Dermis microvascular lymphatic vessel endothelial cell (primary cell): ENCODE measurements at places on chromosomes 4 and X.

DNA sequence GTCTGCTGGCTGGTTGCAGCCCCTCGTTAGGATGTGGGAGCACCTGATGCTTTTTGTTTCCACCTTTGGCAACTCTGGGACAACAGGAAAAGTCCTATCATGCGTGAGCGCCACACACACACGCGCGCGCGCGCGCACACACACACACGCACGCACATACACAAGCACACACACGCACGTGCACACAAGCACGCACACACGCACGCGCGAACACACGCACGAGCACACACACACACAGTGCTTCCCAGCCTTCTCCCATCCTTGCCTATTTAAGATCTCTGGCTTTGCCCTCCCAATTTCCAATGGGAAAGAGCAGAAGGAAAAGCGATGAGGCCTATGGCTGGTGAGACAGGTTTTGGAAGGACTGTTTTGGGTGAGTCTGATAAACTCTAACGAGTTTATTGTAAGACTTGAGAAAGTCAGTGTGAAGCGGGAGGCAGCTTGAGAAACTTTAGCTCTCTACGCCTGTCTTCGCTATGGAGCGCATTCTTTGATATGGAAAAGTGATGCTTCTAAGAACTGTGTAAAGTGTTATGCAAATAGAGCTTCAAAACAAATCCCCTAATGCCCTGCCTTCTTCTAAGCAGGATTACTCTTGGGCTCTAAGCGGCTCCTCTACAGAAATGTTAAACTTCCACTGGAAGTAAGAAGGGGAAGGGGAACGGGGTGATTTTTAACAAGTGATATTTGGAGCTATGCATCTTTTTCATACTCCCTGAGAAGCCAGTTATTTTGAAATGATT lies 11.8 kb downstream of the SUPT20HL1 start:
- no peak for DNase-seq

- no peak for DNase-seq
Measured at GRCh38 chrX:144637731-144638130, 609.6 kb upstream of the SPANXN1 start.

DNA sequence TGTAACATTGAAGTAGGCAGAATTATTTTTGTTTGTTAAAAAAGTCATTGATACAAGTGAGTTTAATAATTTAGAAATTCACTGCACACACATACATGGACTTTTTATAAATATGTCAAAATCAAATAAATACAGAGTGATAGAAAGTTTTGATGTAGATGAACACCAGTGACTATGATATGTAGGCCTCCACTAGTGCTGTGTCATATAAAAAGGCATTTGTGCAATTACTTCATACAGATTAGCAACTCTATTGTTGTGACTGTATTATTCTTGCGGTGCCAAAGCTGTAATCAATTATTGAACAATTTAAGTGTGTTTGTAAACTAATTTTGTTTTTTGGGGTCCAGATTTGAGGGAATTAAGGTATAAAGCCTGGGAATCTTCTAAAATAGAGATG lies 366.2 kb upstream of the PITX2 start:
- no peak for DNase-seq

- DNase-seq: no peak
Measured at GRCh38 chrX:44431194-44431593, 87.7 kb upstream of the EFHC2 start.

DNA sequence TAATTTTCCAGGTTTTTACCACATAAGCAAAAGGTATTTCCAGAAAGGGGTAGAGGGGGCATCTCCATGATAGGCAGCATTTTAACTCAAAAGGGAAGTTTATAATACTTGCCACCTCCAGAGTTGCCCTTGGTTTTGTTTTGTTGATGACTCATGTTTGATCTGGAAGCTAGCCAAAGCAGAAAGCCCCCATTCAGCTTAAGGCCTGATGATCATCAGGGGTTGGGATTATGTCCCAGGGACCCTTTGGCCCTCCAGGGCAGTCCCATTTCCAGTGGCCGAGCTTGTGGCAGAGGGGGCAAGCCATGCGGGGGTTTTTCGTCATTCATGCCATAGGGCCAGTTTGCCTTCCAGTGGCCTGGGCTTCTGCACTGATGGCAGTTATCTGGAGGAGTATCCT lies 143.0 kb upstream of the PLAC1 start:
- peak; percentile 55 for DNase-seq

- DNase-seq: no peak
Measured at GRCh38 chr4:77525538-77525937, 80.1 kb upstream of the CXCL13 start.

- no peak for DNase-seq
Measured at GRCh38 chrX:108447303-108447702, 7.7 kb downstream of the COL4A5 start.

GRCh38 chr4:158850371-158850770 lies 81.5 kb downstream of the FNIP2 start:
- DNase-seq: no peak

DNA sequence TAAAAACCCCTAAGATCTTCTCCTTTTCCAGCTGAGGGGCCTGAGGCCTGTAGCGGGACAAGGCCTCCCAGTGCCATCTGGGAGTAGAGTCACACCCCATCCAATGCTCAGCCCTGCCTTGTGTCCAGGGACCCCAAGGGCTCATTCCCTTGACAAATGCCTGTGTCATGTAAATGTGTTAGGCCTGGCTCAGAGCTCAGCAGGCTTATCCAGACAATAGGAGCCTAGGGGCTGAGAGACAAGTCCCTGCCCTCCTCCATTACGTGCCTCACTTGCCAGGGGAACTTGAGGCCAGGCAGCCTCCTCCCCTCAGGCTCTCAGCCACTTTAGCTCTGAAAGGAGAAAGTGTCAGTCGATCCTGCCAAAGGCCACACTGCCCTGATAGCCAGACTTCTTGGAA lies 166.8 kb upstream of the MAMLD1 start:
- DNase-seq: no peak

DNA sequence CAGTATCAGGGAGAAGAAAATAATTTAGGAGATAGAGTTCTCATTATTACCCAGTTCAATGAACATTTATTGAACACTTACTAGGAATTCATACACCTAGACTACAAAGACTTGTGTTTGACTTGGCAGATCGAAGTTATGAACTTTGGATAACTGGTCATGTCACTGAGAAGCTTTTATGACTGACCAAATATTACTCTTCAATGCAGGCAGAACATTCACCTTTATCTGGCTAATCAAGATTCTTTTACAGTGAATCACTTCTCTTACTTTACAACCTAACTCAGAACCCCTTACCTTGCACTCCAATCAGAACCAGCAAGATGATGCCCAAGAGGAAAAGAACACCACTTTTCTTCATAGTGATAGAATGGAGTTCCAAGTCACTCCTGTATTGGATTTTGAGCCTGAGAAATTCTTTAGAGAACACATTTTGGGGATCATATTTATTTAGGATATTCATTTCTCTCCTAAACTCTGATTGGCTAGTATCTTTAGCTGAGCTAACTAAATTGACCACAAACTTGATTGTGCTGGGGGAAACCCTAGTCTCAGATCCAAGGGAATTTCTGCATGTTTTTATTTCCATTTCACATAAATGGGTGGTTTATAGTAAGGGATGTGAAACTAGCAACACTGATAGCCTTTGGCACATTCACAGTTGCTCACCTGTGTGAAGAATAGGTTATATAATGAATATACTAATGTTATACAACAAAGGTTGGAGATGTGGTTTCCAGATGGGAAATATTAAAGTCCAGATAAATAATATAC lies at the start of gene CXCL9:
Gene CXCL9 (minus strand): TSS at position 421 of the 774 bp plus-strand sequence. CDS start 60 bp downstream, at position 361.
- no peak for DNase-seq

GRCh38 chr4:134883831-134884449 lies 682.4 kb upstream of the PABPC4L start:
- DNase-seq: no peak

GRCh38 chr4:146398404-146398803 lies 123.3 kb downstream of the SLC10A7 start:
- no peak for DNase-seq

DNA sequence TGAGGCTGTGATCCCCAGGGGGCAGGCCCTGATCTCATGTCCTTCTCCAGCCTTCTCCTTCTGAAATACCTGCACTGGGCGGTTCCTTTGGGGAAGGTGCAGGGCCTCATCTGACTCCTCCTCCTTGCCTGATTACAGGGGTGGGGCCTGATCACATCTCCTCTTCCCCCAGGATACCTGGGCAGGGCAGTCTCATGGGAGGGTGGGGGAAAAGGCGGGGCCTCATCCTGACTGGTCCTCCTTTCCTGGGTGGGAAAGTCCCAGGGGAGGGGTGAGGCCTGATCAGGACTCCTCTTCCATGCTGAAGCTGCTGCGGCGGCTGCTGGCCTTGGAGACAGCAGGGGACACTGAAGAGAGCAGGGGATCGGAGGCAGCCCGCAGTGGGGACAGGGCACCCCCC lies 13.3 kb downstream of the TFE3 start:
- DNase-seq: no peak

DNA sequence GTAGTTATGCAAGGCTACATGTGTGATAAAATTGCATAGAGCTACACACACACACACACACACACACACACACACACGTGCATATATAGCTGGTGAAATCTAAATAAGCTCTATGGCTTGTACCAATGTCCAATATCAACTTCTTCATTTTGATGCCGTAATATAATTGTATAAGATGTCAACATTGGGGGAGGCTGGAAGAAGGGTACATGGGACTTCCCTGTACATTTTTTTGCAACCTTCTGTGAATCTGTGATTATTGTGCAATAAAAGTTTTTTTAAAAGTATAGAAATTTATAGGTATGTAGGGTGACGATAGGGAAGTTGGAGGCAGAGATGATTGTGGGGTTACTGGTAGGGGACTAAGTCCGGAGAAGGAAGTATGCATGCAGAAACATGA lies 105.5 kb downstream of the HDAC8 start:
- no peak for DNase-seq

- no peak for DNase-seq
Measured at GRCh38 chr4:47050761-47051725, 19.7 kb downstream of the GABRB1 start.

DNA sequence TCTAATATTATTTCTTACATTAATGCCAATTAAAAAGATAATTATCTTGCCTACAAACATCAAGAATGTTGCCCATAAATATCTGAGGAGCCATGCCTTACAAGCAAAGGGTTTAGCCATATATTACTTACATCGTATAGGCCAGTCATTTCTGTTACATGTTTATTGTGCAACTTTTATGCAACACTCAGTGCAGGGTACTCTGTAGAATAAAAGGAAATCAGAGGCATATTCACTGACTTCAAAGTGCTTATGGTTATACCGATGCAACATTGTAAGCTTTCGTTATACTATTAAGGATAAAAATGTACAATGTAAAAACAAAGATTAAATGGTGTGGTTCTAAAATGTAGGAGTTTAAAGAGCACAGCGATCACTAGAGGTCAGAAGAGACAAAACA lies 315.9 kb downstream of the PCDH10 start:
- no peak for DNase-seq

DNA sequence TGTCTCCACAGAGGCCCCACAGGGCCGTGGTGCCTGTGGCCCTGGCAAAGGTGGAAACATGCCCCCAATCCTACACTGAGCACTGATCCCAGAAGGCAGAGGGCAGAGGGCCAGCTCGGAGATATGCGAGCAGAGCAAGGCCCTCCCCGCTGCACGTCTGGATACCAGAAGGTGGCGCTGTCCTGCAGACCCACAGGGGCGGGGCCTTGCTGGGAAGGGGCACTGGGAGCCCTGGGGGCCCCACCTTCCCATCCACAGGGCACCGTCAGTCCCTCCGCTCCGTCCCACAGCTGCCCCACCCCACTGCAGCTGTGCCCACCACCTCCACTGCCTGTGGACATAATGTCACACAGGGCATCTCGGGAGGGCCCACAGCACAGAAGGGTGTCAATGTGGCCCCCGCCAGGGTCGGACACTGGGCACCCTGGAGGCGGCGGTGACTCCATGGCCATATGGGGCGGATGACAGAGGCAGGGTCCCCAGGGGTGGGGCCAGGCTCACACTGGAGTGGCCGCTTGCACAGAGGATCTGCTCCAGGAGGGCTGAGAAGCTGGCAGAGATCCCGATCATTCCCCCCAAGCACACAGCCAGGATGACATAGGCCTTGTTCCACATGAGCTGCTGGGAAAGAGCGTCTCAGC lies 4.8 kb downstream of the SLC49A3 start:
- DNase-seq: peak; percentile 71

GRCh38 chr4:172061204-172061603 lies 248.0 kb downstream of the GALNTL6 start:
- no peak for DNase-seq

DNA sequence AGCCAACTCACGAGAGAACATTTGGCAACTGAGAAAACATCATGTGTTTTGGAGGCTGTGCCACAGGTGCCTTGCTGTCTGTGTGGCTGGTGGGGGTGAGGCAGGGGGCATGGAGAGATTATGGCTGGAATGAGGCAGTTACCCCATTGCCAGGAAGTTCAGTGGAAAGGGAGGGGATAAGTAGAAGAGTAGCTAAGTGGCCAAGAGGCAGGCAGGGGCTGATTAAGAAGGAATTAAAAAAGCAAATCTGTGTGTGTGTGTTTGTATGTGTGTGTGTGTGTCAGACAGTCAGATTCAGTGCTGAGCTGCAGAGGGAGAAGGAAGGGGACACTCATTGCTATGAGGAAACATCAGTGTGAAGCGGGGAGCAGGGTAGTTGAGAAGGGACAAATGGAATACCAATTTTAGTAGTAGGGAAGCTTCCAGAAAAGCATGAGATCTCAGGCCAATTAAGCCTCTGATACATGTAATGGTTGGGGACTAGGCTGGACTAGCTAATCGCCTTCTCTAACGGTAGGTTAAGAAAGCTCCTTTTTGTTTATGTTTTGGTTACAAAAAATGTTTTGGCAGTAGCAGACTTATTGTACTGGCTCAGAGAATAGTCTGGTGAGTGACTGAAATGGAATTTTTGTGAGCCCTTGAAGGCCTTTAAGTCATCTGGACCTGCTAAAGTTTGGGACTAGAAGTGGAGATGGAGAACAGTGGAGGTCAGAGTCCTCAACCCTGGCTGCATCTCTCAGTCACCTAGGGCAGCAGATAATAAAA lies 18.5 kb downstream of the TMEM164 start:
- peak; percentile 6 for DNase-seq

GRCh38 chr4:128456171-128456570 lies 168.6 kb upstream of the PGRMC2 start:
- DNase-seq: no peak
